ENCODE measurements at places on chromosomes 1 and 21. TPM values are rescaled to one million over a fixed set of nuclear protein-coding genes. Genes with fewer than 3 reads are reported as not detected.

The PLEKHG5 gene
- total RNA-seq: 10.2 TPM

The IL6R gene
- 59.4 TPM for total RNA-seq

The TTC4 gene
- 38.6 TPM for total RNA-seq

DNA sequence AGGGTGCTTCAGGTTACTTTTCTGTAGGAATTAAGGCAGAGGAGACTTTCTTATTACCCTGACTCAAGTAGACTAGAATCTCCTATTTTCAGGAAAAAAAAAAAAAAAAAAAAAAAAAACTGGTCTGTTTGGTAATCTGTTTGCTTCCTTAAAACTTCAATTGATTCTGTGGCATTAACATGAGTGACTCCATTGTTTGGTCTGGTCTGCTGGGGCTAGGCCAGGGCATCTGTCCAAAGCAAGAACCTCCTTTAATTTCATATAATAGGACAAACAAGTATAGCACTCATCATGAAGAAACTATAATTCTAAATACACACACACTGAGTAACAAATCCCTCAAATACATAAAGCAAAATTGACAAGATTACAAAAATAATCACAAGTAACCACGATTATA lies 32.9 kb upstream of the LRRC7 start:
- ATAC-seq: no peak

GRCh38 chr1:170765712-170766330 lies 101.9 kb downstream of the PRRX1 start:
- ATAC-seq: no peak

GRCh38 chr1:195697130-195697529 lies 911.1 kb downstream of the KCNT2 start:
- ATAC-seq: no peak

DNA sequence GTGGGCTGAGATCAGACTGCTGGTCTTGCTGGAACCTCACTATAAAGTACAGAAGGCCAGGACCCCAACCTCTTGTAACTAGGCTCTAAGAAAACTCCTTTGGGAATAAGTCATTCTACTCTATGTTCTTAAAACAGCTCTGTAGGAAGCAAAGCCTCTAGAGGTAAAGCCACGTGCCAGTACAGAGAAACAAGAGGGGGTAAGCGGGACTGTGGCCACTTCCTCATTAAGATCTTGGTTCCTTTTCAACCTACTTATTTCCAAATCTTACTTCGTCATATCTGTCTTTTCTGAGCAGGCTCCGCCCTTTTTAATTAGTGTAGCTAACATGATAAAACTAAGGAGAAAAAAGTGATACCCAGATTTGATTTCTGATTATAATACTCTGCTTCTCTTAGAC lies 3.8 kb downstream of the NCSTN start:
- no peak for ATAC-seq
